ENCODE measurements at places on chromosomes 3 and 15.

DNA sequence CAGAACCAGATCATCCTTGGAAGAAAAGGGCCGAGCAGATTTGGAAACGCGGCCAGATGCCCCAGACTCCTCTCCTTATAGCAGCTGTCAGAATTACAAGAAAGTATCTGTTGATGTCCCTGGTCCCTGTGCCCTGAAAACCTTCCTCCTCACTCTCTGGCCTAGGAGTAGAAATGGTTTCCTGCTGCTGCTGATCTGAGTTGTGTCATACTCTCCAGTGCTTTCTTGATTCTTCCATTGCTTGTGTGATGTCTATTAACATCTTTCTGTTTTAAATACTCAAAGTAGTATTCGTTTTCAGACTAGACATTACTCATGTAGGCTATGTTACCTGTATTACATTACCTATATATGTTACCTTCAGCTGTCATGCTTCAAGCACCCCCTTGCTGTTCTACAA, 26.8 kb upstream of the HERC1 start:
- DNase-seq = no peak

DNA sequence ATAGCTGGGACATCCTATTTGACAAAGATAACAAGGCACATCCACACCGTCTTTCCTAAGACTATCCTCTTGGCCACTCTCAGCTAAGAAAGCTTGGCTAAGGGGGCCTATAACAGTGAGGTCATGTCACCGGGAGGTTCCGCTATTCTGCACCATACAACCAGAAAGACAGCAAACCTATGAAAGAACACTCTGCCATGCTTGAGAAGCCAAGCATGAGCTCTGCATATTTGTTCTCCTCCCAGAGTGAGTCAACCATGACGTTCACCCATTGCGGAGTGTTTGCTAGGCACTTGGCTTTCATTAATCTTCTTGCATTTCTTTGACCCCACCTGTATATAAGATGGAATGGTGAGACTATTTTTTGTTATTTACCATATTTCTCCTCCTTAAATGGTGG, 141.2 kb downstream of the GMNC start:
- no peak for DNase-seq

DNA sequence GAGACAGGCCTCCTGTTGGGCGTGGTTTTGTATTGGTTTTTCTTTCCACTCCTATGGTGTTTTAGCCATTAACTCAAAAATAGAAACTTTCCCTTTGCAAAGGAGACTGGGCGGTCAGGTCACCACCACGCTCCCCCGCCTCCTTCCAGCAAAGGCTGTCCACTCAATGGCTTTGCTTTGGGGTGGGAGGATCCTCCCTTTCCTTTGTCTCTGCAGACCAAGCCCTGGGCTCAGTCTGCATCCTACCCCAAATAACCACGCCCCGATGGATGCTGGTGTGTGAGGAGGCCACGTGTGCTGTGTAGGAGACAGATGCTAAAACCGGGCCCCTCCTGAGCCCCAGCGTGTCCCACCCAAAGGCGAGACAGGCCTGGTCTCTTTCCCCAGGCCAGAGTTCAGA, 68.5 kb downstream of the GRIP2 start:
- DNase-seq = no peak

- DNase-seq = no peak
These were observed 31.3 kb downstream of the TFRC start for GRCh38 chr3:196050597-196050996.

DNA sequence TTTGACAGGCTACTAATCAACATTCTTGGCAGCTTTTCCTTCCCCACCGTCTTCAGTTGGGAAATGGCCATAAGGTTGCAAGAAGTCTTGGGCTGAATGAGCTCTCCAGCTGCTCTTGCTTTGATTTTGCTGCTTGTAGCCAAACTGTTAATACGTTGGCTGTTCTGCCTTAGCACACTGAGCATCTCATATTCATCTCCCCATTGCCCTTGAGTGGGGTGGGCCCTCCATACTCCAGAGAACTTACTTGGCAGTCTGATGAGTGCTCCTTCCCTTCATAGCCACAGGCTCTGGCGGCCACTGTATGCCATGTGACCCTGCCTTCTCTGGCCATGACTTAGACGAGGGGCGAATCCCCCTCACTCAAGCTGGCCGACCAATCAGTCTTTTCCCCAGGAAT, 25.8 kb upstream of the PAQR5 start:
- no peak for DNase-seq
